Fibroblast of lung (primary cell): ENCODE measurements at places on chromosomes 1 and 21.

DNA sequence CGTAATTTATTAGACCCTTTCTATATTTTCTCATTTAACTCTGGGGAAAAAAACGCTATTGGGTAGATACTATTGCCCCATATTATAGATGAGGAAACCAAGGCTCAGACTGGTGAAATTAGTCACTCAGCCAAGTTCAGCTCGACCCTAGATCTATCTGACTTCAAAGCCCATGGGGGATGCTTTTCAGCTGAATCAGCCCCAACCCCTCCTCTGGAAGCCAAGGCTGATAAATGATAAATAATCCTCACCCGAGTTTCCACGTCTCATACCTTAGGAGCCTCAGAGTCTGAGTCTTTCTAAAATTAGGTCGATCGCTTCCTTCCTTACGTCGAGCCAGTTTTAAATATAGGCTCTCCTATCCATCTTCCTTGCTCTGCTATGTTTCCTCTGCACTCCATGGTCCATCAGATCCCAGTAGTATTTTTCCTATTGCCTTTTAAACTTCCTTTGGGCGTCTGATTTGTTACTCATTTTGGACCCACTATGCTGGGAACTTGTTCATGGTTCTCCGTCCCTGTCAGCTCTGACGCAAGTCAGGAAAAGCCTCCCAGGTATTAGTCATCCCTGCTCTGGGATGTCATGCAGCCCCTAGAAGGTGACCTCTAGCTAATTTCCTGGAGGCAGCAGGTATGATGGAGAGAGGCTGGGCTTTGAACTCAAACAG, 122.8 kb downstream of the PLPP3 start:
- peak; percentile 85 for DNase-seq

DNA sequence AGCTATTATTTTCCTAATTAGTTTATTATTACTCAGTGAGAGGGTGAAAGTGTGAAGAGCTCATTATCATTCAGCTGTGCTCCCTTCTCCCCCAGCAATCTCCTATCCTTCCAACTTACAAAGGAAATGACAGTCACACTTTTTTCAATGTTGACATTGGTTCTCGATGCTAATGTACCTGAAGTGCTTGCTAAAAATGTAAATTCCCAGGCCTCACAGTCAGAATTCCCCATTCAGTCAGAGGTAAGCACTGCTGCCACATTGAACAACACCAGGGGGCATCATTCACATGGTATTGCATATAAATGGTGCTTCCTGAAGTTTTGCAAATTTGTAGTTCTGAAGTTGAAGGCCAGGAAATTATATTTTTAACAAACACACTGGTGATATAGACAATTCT, 132.7 kb upstream of the FOXD3 start:
- DNase-seq: no peak

GRCh38 chr1:89451011-89451410, 73.6 kb upstream of the LRRC8B start:
- DNase-seq: peak; percentile 75

DNA sequence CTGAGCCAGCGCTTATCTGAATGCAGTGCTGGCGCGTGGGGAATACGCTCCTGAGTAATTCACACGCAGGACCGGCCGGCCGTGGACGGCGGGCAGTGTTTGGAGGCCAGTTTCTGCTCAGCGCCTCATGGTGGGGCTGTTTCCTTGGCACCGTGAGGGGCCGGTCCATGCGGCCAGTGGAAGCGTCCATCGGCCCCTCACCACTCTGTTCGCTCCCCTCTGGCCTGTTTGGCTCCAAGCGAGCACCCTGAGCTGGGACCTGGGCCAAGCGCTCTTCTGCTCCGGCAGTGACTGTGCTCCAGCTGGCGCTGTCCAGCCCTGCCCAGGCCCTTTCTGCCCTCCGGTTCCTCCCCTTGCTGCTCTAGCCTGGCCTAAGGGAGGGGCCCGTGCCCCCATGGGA, 16.3 kb upstream of the PLCH2 start:
- peak; percentile 33 for DNase-seq

- DNase-seq: no peak
These were observed 111.0 kb upstream of the RAB4A start for GRCh38 chr1:229159668-229160544.

- no peak for DNase-seq
These were observed 8.2 kb downstream of the LSS start for GRCh38 chr21:46220275-46220810.

- DNase-seq: no peak
These were observed 50.7 kb downstream of the SPATA17 start for GRCh38 chr1:217681806-217682205.

- no peak for DNase-seq
These were observed 2.5 kb upstream of the DCAF8 start for GRCh38 chr1:160264795-160265307.

GRCh38 chr21:27192281-27192949, 225.5 kb upstream of the ADAMTS5 start:
- peak; percentile 24 for DNase-seq

- DNase-seq: no peak
These were observed 63.8 kb upstream of the PRDX6 start for GRCh38 chr1:173413271-173413707.

- DNase-seq: no peak
These were observed at the start of gene RGS8 for GRCh38 chr1:182684116-182684828. TSS of gene RGS8 (minus strand) at chr1:182684587. CDS start at chr1:182669649, 14,938 bp downstream.

DNA sequence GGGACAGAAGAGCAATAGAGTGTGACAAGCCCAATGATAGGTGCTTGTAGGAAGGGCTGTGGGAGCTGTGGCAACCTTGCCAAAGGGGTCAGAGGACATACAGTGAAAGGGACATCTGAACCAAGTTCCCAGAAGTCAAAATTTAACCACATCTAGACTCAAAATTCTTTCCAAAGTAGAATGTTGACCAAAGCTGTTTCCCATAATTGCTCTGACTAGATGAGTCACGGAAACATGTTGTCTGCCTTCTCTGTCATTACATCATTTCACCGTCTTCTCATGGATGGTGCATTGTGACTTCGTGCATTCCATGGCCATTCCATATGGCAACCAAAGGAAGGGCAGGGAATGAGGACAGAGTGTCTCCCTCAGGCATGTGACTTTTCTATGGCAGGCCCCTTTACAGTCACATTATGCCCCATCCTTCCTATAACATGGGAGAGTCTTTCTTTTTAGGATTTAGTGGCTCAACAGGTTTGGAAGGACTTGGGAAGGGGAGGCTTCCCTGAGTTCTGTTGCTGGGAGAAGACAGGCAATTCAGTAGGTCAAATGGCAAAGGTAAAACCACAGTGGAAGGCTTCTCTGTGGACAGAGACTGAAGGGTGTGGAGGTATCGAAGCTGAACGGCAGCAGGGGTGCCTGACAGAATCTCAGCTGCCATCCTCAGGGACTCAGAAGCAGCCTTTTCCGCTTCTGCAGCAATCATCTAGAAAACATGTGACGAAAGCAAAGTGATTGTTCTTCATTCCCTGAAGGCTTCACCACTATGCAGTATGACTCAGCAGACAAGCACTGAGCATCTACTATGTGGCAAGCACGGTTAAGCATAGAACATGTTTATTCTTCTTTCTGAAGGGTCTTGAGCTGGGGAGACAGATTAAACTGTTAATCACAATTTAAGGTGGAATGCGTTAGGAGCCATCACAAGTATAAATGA, 24.7 kb downstream of the NPHS2 start:
- peak; percentile 40 for DNase-seq

DNA sequence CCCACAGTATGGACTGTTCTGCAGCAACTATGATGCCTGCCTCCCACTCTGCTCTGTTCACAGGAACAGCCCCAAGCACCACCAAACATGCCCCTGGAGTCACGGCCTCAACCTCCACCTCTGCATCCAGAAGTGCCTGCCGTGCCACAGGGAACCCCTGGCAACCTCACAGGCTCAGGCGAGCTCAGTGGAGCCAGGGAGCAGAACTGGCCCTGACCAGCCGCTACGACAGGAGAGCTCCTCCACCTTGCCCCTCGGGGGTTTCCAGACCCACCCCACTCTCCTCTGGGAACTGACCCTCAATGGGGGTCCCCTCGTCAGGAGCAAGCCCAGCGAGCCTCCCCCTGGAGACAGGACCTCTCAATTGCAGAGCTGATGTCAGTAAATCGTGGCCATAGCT, 13.0 kb downstream of the MRAP start:
- no peak for DNase-seq

- peak; percentile 77 for DNase-seq
These were observed 164.4 kb upstream of the PALMD start for GRCh38 chr1:99481391-99481996.

DNA sequence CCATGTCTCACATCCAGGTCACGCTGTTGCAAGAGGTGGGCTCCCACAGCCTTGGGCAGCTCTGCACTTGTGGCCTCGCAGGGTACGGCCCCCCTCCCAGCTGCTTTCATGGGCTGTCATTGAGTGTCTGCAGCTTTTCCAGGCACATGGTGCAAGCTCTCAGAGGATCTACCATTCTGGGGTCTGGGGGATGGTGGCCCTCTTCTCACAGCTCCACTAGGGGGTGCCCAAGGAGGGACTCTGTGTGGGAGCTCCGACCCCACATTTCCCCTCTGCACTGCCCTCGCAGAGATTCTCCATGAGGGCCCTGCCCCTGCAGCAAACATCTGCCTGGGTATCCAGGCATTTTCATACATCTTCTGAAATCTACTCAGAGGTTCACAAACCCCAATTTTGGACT, 219.4 kb downstream of the LRRC7 start:
- no peak for DNase-seq

GRCh38 chr21:44681152-44681551, 811 bp downstream of the KRTAP12-1 start:
- no peak for DNase-seq

GRCh38 chr1:71979882-71980281, 302.5 kb downstream of the NEGR1 start:
- DNase-seq: no peak

DNA sequence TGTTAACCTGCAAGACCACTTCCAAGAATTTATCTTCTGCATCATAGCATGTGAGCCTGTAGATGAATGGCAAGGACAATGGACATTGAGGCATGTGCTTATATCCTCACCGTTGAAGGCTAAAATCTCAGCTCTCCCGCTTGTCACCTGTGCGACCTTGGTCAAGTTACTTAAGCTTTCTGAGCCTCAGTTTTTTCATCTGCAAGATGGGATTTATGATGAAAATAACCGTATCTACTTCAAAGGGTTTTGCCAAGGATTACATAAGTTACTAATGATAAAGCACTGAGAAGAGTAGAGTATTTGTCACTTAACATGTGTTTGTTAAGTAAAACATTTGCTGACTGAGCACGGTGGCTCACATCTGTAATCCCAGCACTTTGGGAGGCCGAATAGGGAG, 14.9 kb downstream of the RAP1GAP start:
- no peak for DNase-seq

DNA sequence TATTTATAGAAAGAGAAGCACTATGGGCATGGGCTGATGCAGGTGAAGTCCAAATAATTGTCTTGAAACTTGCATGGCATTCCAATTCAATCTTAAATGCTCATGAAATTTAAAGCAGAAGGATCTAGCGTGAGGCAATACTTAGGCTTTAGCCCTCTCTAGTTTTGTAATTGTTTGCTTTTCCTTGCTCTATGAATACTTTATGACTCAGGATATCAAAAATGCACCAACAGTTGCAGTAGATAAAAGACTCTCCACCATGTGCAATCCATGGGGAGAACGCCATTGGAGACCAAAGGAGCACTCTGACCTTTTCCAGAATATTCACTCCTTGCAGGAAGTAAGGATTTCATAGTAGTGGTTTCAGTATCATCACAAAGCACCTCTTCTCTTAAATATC, 436.4 kb downstream of the LRRIQ3 start:
- DNase-seq: no peak

GRCh38 chr1:225347123-225347683, 80.6 kb downstream of the LBR start:
- no peak for DNase-seq

- no peak for DNase-seq
These were observed 1.8 kb downstream of the BTG3 start for GRCh38 chr21:17610911-17611310.

DNA sequence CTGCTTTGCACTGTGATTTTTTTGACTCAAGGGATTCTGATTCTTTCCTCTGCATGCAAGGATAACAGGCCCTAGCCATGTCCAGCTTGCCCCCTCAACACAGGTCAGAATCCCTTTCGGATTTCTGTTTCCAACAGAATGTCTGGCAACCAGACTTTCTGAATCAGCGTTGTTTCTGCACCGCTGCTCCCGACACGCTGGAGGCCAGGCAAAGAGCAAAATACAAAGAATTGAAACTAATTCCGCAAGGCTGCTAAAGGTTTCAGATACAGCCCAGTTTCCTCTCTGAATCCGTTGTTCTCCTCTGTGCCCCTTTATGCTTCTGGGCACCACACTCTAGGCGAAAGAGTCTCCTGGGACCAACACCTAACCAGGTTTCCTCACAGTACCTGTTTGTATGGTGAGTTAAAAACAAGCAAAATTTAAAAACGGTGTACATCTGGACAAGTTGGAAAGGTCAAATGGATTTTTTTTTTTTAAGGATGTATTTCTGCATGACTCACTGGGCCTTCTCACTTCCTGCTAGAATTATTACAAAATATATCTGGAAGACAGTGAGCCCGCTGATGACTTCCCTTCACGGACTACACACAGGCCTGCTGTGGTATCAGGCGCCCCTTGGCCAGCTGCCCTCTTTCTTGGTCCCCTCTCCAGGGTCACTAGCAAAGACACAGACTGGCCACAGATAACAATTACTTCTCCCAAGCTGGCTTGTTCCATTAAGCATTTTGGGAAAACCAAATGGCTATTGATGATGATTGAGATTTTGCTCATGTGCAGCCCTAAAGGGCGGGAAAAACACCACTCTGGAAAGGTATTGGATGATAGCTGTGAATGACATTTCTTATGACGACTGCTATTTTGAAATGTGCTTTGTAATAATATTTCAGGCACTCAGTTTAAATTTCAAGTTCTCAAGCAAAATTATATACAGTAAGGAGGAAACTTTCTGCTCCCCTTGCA, 118.3 kb downstream of the TGFB2 start:
- DNase-seq: peak; percentile 74

DNA sequence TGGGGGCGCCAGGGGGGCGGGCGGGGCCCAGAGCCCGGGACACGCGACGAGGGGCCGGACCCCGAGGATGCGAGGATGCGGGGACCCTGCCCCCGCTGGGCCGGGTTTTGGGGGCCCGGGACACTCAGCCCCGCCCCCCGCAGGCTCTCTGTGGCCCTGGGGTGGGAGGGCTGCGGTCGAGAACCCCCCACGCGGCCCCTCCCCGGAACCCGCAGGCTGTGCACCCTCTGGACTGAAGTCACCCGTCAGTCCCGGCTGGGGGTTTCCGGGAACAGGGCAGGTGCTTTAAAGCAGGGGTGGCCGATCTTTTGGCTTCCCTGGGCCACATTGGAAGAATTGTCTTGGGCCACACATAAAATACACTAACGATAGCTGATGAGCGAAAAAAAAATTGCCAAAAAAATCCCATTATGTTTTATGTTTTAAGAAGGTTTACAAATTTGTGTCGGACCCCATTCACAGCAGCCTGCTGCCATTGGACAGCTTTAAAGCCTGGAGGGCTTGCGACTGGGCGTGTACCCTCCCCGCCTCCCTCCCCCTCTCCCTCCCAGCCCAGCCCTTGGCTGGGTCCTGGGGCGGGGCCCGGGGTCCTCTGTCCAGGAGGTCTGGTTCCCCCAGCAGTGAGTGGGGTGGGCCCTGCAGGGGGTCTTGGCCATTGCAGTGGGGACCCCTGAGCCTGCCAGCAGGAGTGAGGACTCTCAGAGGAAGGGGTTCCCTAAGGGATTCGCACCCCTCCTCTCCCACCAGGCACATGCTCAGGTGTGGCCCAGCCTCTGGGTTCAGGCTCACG, 21.6 kb upstream of the C1orf159 start:
- DNase-seq: no peak
